H7 (cell line): ENCODE measurements at places on chromosomes 7 and 10.

GRCh38 chr10:17792991-17793390 lies 16.2 kb upstream of the MRC1 start:
- no peak for DNase-seq

- peak; percentile 61 for DNase-seq
These were observed 1.8 kb downstream of the ZMYND11 start for GRCh38 chr10:137031-137430.

- no peak for DNase-seq
These were observed 291.1 kb downstream of the BBS9 start for GRCh38 chr7:33420311-33420940.

DNA sequence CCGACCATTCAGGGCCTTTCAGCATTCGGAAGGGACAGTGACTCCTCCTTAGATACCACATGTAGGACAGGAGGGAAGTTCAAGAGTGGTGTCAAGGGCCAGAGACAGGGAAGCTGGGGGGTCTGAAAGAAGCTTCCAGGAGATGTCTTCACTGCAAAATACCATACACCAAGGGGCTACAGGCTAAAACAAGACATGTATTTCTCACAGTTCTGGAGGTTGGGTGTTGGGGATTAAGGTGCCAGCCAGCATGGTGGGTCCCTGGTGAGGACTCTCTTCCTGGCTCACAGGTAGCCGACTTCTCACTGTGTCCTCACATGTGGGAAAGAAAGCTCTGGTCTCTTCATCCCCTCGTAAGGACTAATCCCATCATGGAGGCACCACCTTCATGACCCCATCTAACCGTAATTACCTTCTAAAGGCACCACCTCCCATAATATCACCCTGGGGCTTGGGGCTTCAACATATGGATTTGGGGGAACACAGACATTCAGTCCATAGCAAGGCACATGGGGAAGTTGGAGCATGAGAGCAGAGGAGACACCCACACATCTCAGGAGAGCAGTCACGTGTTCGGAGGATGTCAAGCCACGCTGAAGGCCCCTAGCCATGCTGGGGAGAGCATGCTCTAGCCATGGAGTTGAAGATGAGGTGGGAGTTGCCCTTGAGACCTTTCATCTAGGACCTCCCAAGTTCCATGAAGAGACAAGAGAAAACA lies 73.9 kb upstream of the GDF10 start:
- DNase-seq: no peak

DNA sequence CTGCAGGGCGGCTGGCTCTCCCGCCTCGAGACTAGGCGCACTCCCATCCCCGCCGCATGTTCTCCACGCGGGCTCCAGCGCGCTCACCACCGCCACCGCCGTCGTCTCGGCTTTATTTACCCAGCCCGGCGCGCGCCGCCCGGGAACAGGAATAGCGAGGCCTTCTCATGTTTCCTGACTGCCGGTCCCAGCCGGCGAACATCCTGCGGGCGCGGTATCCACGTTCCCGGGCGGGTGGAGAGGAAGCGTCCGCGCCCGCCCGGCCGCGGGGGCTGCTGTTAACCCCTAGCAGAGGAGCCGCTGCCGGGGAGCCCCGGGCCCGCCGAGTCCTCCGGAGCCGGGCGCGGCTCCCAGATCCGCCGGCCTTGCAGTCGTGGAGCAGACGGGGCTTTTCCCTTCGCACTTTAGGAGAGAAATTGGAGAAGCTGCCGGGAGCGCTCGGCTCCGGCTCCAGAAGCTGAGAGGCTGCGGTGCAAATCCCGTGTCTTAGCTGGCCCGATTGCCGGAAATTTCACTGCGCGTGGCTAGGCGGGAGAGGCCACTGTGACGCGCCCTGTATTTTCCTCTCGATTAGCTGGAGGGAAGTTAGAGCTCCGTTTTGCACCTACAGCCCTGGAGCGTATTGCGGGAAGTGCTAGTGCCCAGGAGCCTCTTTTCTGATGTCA lies at the start of gene MKX:
MKX (minus strand) TSS at position 88 of the 665 bp plus-strand sequence. CDS start 2,404 bp downstream, outside the sequence.
- peak; percentile 82 for DNase-seq

- no peak for DNase-seq
These were observed 598.1 kb downstream of the SH2D4B start for GRCh38 chr10:81135851-81136250.

- DNase-seq: no peak
These were observed 123.3 kb upstream of the FZD1 start for GRCh38 chr7:91140982-91141381.

DNA sequence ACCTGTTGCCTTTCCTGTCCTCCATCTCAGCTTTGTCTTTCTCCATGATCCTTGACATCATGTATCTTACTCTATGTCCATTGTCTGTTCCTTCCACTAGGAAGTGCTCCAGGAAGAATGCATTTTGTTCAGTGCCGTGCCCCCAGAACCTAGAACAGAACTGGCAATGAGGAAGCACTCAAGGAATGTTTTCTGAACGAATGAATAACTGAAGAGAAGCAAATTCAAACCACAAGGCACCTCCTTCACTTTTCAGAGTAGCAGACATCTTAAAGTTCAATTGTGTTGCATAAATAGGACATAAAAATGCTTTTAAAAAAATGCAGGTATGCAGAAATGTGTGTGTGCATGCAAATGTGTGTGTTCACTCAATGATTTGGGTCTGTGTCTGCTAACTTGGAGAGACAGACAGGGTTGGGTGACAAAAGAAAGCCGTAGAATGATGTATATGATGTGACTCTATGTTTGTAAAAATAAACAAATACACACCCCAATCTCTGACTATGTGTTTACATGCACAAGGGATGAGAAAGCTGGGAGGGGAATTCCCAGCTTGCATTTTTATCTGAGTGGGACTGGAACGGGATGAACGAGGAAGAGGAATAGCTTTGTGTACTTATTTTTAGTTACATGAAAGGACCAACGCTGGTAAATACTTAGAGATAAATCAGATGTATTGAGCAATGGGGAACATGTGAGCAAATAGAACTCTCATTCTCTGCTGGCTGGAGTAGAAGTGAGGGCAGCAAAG lies 237.7 kb downstream of the FANK1 start:
- no peak for DNase-seq
